ENCODE measurements at places on chromosomes 5 and 9.

DNA sequence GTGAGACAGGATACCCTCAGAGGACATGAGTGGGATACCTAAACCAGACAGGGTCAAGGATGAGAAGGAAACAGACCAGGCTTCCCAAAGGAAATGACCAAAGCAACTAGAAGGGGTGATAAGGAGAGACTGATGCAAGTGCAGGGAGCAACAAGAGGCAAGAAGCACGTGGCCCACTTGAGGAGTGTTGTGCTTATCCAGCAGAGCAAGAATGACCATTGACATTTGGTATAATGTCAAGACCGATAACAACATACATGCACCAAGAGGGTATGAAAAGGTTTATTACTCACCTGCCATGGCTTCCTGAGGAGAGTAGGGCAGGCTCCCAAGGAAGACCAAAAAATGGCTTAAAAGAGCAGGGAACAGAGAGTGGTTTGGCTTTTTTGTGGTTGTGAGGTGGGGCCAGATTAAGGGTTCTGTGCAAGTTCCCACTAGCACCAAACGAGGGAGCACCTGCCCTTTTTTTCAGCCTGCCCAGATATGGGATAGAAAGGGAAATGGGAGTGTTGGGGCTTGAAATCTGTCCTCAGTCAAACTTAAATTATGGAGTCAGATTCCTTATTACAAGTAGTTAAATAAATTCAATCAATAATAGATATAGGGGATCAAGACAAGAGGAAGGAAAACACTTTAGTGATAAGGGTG, 513.6 kb downstream of the RASEF start:
- no peak for DNase-seq

DNA sequence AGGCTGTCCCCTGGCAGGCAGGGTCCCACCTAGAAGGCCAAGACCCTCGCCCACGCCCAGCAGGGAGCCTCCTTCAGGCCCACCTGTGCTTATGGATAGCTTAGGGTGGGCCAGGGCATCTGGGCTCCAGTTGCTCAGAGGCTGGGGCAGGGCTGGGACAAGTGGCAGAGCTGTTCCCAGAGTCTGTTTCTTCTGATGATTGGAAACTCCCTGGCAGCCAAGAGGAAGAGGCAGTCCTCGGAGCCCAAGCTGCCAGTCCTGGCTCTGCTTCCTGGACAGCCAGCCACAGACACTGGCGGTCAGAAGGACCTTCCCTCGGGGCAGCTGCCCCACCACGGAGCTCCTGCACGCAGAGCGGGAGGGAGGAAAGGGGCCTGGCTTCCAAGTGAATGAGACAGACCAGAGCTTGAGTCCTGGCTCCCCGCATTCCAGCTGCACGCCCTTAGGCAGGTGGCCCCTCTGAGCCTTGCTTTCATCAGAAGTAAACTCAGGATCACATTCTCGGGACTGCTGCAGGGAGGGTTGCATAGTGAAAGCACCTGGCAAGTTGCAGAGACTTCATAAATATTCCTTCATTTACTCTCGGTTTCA, 37.9 kb upstream of the GABRP start:
- DNase-seq: no peak

DNA sequence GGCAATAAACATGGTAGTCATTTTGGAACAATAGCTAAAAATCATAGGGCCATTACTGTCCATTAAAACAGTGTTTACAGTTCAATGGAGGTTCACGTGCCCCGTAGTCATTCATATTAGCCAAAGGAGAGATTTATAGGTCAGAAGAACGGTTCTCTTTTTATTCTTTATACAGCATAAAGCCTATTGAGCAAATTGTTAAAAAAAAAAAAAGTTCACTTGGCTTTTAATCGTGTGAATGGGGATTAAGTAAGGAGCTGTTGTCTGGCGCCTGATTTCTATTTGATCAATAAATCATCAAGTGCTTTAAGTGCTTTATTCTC, 69.1 kb upstream of the TBCA start:
- no peak for DNase-seq

GRCh38 chr5:145934276-145934675, 2.1 kb upstream of the SH3RF2 start:
- no peak for DNase-seq

DNA sequence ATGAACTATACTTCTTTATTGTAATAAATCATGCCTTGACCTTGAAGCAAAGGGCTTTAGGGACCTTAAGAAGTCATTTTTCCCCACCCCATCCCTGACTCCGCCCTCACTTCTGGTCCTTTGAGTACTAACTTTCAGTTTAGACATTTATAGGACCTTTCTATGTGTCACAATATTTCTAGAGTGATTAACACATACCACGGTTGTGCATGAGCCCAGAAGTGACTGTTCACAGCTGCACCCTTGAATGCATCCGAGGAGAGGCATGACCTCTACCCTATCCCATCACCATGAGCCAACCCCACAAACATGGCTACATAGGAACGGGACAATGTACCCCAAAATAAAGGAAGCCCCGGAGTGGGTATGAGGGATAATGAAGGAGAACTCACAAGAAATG, 160.3 kb downstream of the HSD17B3 start:
- DNase-seq: no peak
